ENCODE measurements at places on chromosomes 16 and 17.

- H3K27ac ChIP-seq = no peak overlapping the region
- peaks cover 7% of the 10 kb centered on the region for H3K36me3 ChIP-seq
- DNase-seq = no peak
- no peaks in the 10 kb centered on the region for H3K27me3 ChIP-seq
- no peak overlapping the region for H3K4me3 ChIP-seq
Observed at GRCh38 chr17:61010661-61011170, 333.1 kb downstream of the BCAS3 start.

GRCh38 chr17:40130352-40131042 lies 8.7 kb downstream of the MSL1 start:
- no peaks in the 10 kb centered on the region for H3K27me3 ChIP-seq
- no peak overlapping the region for H3K27ac ChIP-seq
- H3K36me3 ChIP-seq = peaks cover 42% of the 10 kb centered on the region
- DNase-seq = no peak

DNA sequence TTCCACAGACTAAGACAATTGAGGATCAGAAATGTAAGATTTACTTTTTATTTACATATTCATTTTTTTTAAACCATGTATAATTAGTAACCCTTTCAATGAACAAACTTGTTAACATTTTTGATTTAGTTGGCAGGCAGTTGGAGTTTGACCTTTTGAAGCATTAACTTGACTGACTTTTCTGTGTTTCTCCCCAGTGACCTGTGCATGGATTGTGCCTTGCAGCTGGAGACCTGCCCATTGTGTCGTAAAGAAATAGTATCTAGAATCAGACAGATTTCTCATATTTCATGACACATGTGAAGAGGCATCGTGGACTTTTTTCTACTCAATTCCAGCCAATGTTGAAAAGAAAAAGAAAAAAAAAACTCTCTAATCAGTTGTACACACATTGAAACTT lies 6.4 kb upstream of the ARL2BP start:
- no peak overlapping the region for H3K4me3 ChIP-seq
- H3K4me1 ChIP-seq = peaks cover 26% of the 10 kb centered on the region
- peaks cover 12% of the 10 kb centered on the region for H3K36me3 ChIP-seq
- H3K27ac ChIP-seq = peak overlapping the region; percentile 31
- no peak for DNase-seq

GRCh38 chr17:43011728-43012472 lies 5.3 kb downstream of the IFI35 start:
- DNase-seq = no peak
- peaks cover 5% of the 10 kb centered on the region for H3K4me1 ChIP-seq
- H3K27me3 ChIP-seq = no peaks in the 10 kb centered on the region

DNA sequence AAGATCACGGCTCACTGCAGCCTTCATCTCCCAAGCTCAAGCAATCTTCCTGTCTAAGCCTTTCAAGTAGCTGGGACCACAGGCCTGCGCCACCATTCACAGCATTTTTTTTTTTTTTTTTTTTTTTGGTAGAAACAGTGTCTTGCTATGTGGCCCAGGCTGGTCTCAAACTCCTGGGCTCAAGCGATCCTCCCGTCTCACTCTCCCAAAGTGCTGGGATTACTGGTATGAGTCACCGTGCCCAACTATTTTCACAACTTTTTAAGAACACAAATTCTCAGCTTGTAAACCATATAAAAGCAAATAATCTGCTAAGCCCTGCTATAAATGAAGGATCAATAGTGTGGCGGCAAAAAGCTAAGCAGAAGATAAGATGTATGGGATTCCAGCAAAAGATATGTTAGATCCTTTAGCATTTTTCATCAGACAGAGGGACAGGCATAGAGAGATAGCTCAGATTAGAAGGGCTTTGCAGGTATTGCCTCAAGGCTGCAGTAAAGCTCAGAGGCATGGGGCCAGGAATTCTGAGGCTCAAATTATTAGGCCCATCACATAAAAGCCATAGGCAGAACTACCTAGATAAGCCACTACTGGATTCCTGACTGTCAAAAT lies 55.1 kb downstream of the EMP2 start:
- no peaks in the 10 kb centered on the region for H3K36me3 ChIP-seq
- H3K27me3 ChIP-seq = peaks cover 3% of the 10 kb centered on the region
- no peak overlapping the region for H3K27ac ChIP-seq
- no peak overlapping the region for H3K4me3 ChIP-seq

DNA sequence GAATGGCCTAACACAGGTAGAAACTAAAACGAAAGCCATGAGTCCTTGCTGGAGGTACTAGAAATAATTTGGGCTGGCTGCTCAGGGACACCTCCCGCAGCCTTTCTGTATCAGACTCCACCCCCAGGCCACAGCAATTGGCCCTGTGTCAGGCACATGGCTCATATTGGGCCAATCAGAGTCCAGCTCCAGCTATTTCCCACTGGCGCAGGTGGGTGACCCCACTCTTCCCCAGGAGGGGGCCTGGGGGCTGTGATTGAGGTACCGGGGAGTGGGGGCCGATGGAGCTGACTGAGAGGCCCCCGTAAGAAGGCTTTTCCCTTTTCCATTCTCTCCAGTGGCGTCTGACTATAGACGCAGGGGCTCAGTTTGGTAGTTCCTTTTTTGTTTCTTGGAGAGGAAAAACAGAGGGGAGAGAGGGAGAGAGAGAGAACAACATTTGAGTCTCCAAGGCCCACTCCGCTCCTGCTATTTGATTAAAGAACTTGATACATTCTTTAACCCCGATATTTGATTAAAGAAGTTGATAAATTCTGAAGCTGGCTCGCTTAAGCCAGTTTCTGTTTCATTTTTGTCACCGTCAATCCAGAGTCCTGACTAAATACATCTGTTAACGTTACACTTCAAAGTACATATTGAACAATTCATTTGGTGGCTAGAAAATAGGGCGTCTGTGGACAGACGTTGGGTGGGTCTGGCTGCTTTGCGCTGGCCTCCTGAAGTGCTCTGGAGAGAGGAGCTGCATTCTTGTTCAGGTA lies 26.3 kb downstream of the FOXL1 start:
- DNase-seq = peak; percentile 31
- H3K4me3 ChIP-seq = peak overlapping the region; percentile 87
- peak overlapping the region; percentile 74 for H3K27ac ChIP-seq

DNA sequence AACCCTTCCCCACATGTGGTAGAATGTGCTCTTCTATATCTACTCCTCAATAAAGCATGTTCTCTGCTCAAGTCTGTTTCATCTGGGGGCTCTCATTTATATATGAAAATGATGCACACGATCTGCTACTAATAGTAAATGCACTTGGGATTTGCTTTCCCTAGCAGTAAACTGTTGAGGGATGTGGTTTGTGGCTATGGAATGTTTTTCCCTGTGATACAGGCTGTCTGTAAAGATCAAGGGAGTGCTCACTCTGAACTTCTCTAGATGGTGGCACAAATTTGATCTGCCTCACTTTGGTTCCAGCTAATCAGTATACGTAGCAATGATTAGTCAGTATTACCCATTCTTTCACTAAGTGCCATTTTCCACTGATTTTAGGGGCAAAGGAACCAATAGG lies 18.8 kb downstream of the TAC4 start:
- peak overlapping the region; percentile 69 for H3K27ac ChIP-seq
- DNase-seq = no peak
- H3K4me3 ChIP-seq = no peak overlapping the region
- peaks cover 35% of the 10 kb centered on the region for H3K36me3 ChIP-seq
- no peaks in the 10 kb centered on the region for H3K27me3 ChIP-seq
- H3K4me1 ChIP-seq = no peaks in the 10 kb centered on the region

GRCh38 chr17:77727037-77727615 lies 231.4 kb upstream of the TNRC6C start:
- no peaks in the 10 kb centered on the region for H3K36me3 ChIP-seq
- DNase-seq = no peak
- H3K4me3 ChIP-seq = no peak overlapping the region
- peaks cover 12% of the 10 kb centered on the region for H3K27me3 ChIP-seq

- peaks cover 6% of the 10 kb centered on the region for H3K4me1 ChIP-seq
- H3K27ac ChIP-seq = no peak overlapping the region
- H3K36me3 ChIP-seq = no peaks in the 10 kb centered on the region
Observed at GRCh38 chr17:78970834-78971755, 8.6 kb downstream of the LGALS3BP start.

GRCh38 chr16:51289336-51289735 lies 138.3 kb upstream of the SALL1 start:
- H3K27ac ChIP-seq = no peak overlapping the region
- no peaks in the 10 kb centered on the region for H3K36me3 ChIP-seq

- no peak for DNase-seq
- no peaks in the 10 kb centered on the region for H3K27me3 ChIP-seq
- H3K4me3 ChIP-seq = no peak overlapping the region
- peaks cover 3% of the 10 kb centered on the region for H3K4me1 ChIP-seq
- peaks cover 37% of the 10 kb centered on the region for H3K36me3 ChIP-seq
Observed at GRCh38 chr16:21169249-21169981, 10.9 kb downstream of the LDAF1 start.

DNA sequence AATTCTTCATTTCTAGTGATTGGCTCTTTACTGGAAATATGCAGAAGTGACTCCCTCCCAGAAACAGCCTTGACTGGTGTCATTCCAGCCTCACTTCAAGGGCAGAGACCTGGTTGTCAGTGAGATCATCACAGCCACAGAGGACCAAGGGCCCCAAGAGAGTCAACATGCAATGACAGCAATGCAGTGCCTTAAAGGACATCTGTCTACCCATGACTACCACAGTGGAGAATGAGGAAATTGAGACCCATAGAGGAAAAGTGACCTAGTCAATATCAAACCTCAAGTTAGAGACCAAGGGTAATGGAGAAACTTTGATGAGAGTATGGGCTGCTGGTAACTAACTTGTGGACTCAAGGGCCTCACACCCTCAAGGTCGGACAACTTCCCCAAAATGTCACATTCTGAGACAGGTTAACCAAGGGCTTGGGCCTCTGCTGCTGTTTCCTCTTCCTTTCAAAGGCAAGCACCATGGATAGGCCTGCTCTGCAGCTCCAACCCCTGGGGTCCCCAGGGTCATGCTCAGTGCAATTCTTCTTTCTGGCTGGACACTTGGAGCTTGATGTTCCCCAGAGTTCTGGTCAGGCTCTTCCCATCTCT lies 11.3 kb downstream of the NOG start:
- H3K27me3 ChIP-seq = peaks cover 11% of the 10 kb centered on the region
- no peaks in the 10 kb centered on the region for H3K4me1 ChIP-seq
- no peak overlapping the region for H3K4me3 ChIP-seq
- no peaks in the 10 kb centered on the region for H3K36me3 ChIP-seq
- H3K27ac ChIP-seq = no peak overlapping the region

All from memory B cell (primary cell).